ENCODE measurements at places on chromosomes 2 and 18.
A peak's percentile ranks its signal among the peaks of the same experiment; 100 is the strongest.

- DNase-seq = no peak
Measured at GRCh38 chr2:215500466-215500865, 64.6 kb upstream of the FN1 start.

DNA sequence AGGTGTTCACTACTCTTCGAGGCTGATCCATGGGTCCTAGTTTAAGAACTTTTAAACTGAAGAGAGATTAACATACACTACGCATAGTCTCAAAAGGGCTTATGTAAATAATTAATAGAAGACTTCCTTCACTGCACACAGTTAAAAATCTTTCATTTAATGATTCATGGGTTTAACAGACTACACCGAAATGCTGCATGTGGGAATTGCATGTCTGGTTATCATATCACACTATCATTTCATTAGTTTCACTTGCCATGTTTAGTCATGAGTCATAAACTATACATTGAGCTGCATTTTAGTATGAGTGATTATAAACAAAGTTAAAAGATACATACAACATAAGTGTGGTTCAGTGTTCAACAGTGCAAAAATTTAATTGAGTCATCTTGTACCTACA lies 31.2 kb downstream of the GLS start:
- no peak for DNase-seq

DNA sequence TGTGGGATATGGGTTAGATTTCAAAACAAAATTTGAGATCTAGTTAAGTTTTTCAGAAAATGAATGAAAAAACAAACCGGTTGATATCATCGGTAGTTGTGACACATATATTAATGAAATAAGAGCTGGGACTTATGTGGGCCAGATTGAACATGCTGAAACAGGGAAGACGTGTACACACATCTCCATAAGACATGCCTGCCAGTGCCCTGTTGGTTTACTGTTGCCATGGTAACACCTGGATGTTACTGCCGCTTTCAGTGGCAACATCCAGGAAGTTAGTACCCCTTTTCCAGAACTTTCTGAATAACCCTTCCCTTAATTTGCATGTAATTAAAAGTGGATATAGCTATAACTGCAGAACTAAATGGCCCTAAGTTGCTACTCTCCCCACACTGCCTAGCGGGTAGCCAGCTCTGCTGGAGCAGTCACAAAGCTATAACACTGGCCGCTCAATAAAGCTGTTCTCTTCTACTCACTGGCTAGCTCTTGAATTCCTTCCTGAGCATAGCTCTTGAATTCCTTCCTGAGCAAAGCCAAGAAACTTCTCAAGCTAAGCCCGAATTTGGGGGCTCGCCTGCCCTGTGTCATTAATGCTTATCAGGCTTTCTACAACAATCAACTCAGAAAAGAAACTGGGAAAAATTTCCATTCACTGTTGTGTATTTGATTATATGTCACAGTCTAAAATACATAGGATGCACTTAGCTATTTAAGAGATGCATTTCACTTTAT lies 776.3 kb upstream of the CDH7 start:
- DNase-seq = no peak

GRCh38 chr2:128271911-128272600 lies 46.6 kb downstream of the HS6ST1 start:
- no peak for DNase-seq

DNA sequence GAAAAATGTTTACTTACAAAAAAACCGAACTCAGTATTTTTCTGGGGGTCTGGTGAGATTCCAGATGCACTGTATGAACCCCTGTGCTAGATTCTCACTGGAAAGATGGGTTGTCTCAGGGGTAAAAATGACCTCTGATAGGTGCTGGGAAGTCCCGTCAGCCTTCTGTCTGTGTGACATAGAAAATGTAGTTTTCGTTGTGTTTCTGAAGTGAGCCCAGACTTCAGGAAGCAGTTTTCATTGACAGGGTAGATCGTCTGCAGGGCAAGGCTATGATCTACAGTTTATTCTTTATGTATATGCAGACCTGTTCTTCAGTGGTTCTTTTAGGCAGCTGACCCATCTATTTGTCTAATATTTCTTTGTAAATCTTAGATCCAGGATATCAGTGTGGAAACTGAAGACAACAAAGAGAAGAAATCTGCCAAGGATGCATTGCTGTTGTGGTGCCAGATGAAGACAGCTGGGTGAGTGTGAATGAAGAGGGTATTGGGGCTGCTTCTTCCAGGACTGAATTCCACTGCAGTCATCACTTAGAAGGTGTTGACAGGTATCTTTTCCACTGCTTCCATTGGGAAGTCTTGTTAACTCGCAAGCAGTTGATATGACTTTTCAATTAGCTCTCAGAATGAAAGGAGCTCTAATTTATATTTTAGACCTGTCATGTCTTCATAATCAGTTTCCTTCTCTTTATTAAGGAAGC lies 107.5 kb upstream of the EML6 start:
- DNase-seq = no peak

DNA sequence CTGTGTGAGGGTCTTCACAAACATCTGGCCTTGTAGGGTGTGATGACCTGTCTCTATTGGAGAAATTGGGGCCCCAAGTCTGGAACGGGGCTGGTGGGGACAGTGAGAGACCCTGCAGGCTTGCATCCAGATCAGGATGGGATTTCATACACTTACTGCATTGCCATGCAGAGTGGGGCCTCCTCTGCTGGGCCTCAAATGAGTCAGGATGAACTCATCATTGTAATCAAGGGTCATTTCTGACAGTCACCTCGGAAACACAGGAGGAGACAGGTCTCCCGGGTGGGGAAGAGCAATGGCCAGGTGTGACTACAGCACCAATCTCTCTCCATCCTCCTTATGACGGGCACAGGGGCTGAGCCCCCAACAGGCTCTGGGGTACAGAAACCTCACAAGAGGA lies 48.1 kb upstream of the GALR1 start:
- DNase-seq = no peak

DNA sequence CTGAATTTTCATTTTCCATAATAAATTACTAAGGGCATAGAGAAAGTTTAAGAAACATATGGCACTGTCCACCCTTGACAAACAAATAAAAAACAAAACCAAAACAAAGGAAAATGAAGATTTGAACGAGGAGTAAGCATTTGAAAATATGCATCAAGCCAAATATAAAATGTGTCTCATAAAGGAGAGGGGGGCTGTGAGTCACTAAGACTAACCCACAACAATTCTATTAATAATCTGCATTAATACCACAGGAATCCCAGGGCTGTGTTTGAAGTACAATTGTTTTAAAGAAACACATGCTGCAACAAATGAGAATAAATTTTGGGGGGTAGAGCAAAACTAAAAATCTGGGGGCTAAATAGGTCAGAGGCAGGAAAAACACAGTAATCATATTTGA lies 53.8 kb upstream of the STK17B start:
- DNase-seq = no peak

DNA sequence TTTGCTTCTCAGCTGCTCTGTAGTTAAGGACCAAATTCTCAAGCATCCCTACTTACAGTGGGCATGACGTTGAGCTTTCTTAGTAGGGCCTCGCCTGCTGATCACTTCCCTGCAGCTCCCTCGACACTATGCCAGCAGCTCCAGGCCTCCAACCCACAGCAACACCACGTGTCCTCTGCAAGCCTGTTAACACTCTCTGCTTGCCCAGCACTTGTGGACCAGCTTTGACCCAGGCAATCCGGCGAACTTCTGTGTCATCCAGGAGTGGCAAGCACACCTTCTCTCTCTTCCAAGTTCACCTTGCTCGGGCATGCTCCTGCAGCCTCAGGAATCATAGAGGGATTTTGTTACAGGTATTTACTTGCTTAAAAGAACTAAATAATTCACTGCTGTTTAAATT lies 138.6 kb upstream of the FHL2 start:
- DNase-seq = no peak

GRCh38 chr2:239593455-239593854 lies 192.6 kb upstream of the HDAC4 start:
- DNase-seq = no peak

GRCh38 chr2:121159291-121160071 lies 125.5 kb downstream of the TFCP2L1 start:
- DNase-seq = no peak

DNA sequence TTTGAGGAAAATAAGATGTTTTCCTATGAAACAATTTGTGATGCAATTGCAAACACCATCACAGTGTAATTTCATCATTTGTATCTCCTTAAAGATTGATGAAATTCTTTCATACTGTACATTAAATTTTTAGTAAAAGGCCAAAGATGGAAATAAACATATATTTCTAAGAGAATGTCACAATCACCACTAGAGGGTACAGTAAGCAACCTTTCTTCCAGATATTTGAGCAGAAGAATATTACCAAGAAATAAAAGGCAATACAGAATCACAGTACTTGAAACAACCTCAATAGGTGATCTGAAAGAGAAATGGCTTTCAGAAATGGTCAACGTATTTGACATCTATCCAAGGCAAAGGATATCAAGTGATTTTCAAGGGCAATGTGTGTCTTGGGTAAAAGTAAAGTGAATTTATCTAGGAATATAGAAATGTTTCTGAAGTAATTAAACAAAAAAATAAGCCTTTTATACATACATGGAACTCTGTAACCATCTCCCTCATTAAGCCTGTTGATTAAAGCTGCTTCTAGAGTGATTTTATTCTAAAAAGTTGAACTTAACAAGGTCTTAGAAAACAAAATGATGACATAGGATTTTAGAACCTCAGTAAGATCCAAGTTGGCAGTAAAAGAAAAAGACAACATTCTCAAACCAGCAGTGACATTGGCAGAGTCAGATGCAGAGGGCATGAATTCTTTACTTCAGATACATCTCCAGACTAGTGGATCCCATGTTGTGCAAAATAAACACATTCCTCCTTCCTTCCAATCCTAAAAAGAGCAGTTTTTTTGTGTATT lies 90.3 kb upstream of the SESTD1 start:
- DNase-seq = no peak

- DNase-seq = no peak
Measured at GRCh38 chr2:222707689-222708273, 36.3 kb downstream of the MOGAT1 start.

DNA sequence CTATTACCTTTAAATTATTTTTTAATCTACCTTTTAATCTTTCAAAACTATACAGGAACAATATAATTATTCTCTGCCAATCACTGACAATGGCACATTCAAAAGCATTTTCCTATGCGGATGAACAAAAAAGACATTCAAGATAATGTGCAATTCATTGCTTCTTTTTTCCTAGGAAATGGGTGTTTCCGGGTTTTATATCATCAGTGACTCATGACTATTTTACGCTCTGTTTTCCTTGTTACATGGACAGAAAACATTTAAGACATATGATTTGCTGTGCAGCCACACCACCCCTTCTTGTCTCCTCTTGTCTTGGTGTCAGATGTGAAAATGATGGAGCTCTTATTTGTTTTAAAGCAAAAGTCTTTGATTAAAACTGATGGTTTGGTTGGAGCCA lies 184.7 kb upstream of the LINC00305 start:
- DNase-seq = no peak

DNA sequence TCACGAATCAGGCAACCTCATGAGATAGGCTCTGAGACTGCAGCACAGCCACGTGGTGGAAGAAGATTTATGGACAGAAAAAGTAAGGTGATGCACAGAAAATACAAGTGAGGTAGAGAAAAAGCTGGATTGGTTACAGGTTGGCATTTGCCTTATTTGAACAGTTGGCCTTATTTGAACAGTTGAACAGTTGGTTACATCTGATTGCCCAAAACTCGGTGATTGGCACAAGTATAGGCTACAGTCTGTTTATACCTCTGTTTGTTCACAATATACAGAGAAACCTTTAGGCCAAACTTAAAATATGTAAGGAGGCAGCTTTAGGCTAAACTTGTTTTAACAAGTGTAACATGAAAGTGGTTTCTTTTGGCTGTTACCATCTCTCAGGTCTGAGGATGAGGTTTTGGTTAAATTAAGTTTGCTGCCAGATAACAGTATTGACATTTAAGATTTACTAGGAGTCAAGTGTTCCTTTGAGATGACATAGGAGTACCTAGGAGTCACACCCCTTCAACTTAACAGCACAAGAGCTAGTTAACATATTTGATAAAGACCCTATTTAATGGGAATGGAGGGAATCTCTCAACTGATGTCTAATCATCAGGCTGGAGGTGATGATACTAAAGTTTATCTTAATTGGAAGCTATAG lies 16.5 kb upstream of the GPR155 start:
- DNase-seq = no peak

DNA sequence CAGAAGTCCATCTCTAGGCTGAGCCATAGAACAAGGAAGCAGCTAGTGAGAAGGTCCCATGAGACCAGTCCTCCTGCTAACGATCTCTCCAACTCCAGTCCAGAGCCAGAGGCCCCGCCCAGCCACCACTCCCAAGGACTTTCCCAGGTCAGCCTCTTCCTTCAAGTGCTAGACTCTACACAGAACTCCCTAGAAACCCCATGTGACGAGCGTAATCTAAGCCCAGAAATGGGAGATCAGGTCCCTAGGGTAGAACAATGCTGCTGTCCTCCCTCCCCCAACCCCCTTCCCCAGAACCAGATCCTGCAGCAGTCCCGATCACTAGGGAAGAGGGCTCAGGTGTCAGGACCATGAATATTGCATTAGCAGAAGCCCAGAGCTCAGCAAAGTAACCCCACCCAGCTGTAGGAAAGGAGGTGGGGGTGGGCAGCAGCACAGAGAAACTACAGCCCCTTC lies 6.9 kb downstream of the DCTN1 start:
- peak; percentile 1 for DNase-seq

DNA sequence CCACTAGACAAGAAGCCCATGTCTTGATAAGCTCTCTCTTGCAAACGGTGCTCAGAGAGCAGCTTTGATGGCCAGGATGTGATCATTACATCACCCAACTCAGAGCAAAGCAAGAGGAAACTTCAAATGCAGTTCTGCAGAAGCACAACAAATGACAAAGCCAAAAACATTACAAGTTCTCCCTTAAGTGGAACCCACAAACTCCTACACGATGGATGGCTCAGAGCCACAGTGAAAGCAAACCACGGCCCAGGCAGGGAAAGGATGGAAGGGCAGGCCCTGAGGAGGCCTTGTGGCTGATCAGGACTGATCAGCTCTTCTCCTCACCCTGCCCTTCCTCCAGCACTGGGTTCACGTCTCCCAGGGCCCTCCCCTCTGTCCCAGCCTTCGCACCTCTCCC lies 326.4 kb downstream of the EIPR1 start:
- no peak for DNase-seq

- no peak for DNase-seq
Measured at GRCh38 chr2:179348906-179349305, 84.3 kb upstream of the SESTD1 start.

- no peak for DNase-seq
Measured at GRCh38 chr2:107111623-107112022, 225.7 kb upstream of the ST6GAL2 start.

DNA sequence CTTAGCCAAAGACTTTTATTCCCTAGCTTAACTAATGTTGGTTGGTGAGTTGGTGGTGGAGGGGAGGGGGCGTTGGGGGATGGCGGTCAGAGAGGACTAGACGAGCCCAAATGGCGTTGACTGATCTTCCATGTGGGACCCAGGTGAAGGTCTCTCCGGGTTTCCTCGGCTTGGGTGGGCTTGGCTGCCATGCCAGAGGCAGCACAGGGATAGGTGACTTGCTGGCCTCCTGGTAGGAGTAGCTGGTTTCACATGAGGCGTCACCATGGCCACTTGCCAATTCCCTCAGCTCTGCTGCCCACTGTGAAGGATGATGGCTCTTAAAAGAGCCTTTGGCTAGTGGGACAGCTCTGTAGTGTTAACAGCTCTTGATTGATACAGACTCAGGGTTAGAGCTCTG lies 1337.0 kb upstream of the FAM98A start:
- no peak for DNase-seq

GRCh38 chr2:39542523-39542922 lies 105.4 kb upstream of the MAP4K3 start:
- DNase-seq = no peak

GRCh38 chr18:5389356-5389755 lies 93.8 kb upstream of the ZBTB14 start:
- DNase-seq = no peak
